ENCODE measurements at places on chromosomes 6 and 20.

DNA sequence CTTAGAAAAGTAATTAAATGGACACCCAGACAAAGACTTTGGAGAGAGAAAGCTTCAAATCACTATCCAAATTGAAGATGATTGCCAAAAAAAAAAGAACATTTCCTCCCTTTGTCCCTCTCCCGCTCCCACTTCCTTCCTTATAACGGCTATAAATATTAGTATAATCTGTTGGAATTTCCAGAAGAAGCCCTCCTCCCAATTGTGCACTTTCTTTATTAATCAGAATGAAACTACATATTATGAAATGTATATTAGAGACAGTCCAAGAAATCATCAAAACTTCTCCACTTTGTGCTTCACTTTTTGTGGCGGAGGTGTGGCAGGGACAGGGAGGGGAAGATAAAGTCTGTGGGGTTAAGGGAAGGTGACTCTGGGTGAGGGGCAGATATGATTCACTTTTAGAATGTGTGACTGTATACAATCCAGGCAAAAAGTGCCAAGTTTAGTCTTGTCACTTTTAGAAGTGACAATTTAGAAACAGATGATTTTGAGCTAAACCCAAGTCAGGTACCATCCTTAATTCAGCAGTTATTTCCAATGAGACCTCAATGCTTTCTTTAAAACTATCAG lies 195.0 kb upstream of the MARCKS start:
- no peak for DNase-seq

GRCh38 chr20:22924949-22925612 lies 110.0 kb upstream of the SSTR4 start:
- no peak for DNase-seq

GRCh38 chr6:122005661-122006060 lies 393.8 kb upstream of the HSF2 start:
- no peak for DNase-seq

- no peak for DNase-seq
These were observed 84.3 kb upstream of the IFNGR1 start for GRCh38 chr6:137303441-137303840.

GRCh38 chr6:13545885-13546284 lies 28.5 kb upstream of the SIRT5 start:
- DNase-seq: no peak

- DNase-seq: peak; percentile 17
These were observed 13.1 kb downstream of the JAG1 start for GRCh38 chr20:10660661-10661060.

DNA sequence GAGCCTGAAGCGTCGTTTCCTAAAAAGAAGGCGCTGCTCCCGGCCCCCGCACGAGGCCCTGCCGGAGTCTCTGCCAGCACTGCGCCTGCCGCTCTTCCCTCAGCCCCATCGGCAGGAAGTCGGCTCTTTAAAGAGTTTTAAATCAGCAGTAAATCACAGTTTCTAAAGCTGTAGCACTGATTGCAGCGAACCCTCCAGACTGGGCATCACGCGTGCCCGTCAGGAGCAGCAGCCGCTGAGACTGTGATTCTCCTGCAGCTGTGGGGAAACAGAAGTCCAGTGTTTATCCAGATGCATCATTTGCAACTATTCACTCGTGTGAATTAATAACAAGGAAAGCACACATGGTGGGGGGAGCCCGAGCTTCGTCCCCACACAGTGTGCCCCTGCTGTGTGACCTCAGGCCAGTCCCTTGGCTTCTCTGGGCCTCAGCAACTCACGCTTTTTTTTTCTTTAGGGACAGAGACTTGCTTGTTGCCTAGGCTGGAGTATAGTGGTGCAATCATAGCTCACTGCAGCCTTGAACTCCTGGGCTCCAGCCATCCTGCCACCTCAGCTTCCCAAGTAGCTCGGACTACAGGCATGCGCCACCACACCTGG lies 28.3 kb downstream of the DLL1 start:
- no peak for DNase-seq

GRCh38 chr6:157951828-157952227 lies 29.8 kb upstream of the SYNJ2 start:
- DNase-seq: no peak

DNA sequence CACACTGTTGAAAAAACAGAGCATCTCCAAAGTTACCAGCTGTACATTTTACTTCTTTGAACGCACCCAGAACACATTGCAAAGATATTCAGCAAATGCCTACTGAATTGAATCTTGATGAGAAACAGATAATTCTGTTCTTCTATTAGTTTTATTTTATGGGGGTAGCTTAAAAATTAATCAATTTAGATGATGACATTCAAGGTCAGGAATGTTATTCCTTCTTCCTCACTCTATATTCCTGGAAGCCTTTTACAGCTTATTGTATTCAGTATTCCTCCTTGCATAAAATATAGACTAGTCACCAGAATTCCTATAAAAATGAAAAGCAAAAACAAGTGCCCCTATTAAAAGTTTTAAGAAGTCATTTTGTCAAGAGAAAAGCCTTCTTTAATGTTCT lies 21.4 kb upstream of the GMDS start:
- DNase-seq: no peak

DNA sequence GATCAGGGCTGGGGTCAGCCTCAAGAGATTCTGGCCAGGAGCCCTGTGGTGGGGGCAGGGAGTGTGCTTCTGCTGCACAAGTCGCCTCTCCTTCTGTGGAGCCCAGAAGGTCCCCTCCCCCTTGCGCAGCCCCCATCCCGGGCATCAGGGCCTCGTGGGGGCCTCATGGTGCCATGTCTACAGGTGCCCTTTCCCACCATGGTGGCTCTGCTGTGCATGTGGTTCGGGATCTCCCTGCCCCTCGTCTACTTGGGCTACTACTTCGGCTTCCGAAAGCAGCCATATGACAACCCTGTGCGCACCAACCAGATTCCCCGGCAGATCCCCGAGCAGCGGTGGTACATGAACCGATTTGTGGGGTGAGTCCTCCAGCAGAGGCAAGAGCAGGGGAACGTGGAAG lies 48.1 kb downstream of the TM9SF4 start:
- no peak for DNase-seq

GRCh38 chr20:53948383-53949318 lies 121.7 kb downstream of the BCAS1 start:
- DNase-seq: no peak

- no peak for DNase-seq
These were observed 112.1 kb downstream of the LY86 start for GRCh38 chr6:6700407-6701270.

- DNase-seq: peak; percentile 57
These were observed 1.1 kb downstream of the MGME1 start for GRCh38 chr20:17969884-17970409.

- DNase-seq: peak; percentile 31
These were observed 6.3 kb upstream of the HINT3 start for GRCh38 chr6:125950293-125950692.

DNA sequence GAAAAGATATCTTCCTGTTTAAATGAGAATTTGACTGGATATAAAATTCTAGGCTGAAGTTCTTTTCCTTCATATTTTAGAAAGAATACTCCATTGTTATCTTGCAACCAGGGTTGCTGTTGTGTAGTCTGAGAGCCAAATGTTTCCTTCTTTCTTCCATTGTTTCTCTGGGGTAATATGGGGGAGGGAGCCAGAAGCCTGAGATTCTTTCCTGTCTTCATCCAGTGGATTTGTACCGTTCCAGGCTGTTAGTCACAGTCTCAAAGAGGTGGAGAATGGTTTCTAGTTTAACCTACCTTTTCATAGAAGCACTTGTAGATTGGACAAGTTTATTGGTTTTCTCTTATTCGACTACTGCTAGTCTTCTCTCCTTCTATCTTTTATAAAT lies 6.1 kb upstream of the ULBP3 start:
- DNase-seq: no peak

DNA sequence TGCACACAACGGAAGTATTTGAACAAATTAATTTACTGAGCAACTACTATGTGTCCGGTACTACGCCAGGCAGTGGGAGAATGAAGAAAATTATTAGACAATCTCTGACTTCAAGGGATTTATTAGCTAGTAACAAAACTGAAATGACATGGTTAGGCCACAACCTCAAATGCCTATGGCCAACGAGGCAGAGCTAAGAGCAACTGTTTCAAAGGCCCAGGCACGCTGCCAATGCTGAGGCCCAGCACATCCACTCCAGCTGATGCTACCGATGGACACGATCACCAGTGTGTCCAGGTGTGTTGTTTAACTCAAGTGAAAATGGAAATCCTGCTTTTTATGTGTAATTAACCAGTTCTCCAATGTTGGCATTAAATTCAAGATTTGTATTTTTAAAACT lies 420.9 kb downstream of the PRKN start:
- no peak for DNase-seq
